Hair follicular keratinocyte (primary cell): ENCODE measurements at places on chromosomes 5 and 9. TPM values are rescaled to one million over a fixed set of nuclear protein-coding genes. Genes with fewer than 3 reads are reported as not detected.

The PTGES2 gene
- 60.0 and 75.4 TPM in 2 replicates for total RNA-seq

The CTXN3 gene
- total RNA-seq: not detected in 2 replicates

The MAP1B gene
- total RNA-seq: 8.4 and 30.1 TPM in 2 replicates

The GABRB2 gene
- total RNA-seq: not detected in 2 replicates

The STK32A gene
- under 0.01 TPM in 1 of 2 replicates, not detected in the other for total RNA-seq

The SH3GL2 gene
- total RNA-seq: not detected in 2 replicates

The EGFL7 gene
- 11.1 and 18.8 TPM in 2 replicates for total RNA-seq

The BARX1 gene
- not detected in 2 replicates for total RNA-seq

The PRRX2 gene
- total RNA-seq: not detected in 2 replicates

The HBEGF gene
- 55.2 and 168 TPM in 2 replicates for total RNA-seq

The FGF10 gene
- not detected in 2 replicates for total RNA-seq
